ENCODE measurements at places on chromosomes 4 and X. TPM values are rescaled to one million over a fixed set of nuclear protein-coding genes. Genes with fewer than 3 reads are reported as not detected.

The LAMP2 gene
- total RNA-seq, result 31.8 TPM

The IL1RAPL2 gene
- not detected for total RNA-seq

The CXCL6 gene
- total RNA-seq, result not detected

The FAAH2 gene
- 31.0 TPM for total RNA-seq

The NXF2 gene
- not detected for total RNA-seq

The SUV39H1 gene
- total RNA-seq, result 34.8 TPM
